Heart right ventricle (tissue), 16 donors: ENCODE measurements at places on chromosomes 16 and 17. TPM values are rescaled to one million over a fixed set of nuclear protein-coding genes. Genes with fewer than 3 reads are reported as not detected.
A peak's percentile ranks its signal among the peaks of the same experiment; 100 is the strongest.

- DNase-seq, result no peak
Observed at GRCh38 chr17:71180801-71181385, 939.9 kb upstream of the SOX9 start.

GRCh38 chr17:58207451-58207850 is 11.6 kb downstream of the MKS1 start:
- DNase-seq, result no peak

NPIPA5 gene
- 11.6 TPM for total RNA-seq

DNA sequence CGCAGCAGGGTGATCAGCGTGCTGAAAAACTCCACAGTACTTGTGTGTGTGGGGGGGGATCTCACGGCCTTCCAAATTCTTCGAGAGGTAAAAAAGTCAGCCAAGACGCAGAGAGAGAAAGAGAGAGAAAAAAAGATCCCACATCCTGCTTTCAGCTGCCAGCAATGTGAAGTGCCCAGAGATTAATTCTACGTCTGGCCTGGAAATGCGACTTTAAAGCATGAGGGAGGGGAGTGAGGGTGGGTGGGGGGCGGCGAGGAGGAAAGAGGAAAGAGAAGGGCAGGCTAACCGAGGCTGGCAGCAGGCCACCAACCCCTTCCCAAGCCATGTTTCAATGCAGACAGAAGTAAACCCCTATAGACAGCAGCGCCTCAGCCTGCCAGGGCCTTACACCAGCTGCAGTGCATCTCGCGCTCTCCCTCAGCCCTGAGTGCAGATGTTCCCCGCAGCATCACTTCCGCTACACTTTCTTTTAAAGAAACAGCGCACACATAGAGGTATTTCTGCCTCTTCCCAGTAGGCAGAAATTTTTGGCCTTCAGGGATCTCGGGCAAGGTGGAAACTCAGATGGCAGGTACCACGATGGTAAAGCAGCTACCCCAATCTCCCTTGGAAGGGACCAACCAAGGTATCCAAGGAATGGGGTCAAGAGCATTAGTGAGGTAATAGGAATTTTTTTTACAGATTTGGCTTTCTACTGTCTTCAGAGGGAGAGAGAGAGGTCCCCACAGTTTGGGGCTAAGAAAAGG is 87.8 kb downstream of the SMG6 start:
- DNase-seq, result peak; percentile 72

GRCh38 chr17:82309656-82310570 is 7.5 kb downstream of the CD7 start:
- no peak for DNase-seq

GRCh38 chr16:67291461-67291860 is 12.1 kb downstream of the PLEKHG4 start:
- no peak for DNase-seq

- no peak for DNase-seq
Observed at GRCh38 chr17:43444223-43445008, 39.4 kb upstream of the DHX8 start.

SRCIN1 gene
- total RNA-seq, result 3.2 TPM

DNA sequence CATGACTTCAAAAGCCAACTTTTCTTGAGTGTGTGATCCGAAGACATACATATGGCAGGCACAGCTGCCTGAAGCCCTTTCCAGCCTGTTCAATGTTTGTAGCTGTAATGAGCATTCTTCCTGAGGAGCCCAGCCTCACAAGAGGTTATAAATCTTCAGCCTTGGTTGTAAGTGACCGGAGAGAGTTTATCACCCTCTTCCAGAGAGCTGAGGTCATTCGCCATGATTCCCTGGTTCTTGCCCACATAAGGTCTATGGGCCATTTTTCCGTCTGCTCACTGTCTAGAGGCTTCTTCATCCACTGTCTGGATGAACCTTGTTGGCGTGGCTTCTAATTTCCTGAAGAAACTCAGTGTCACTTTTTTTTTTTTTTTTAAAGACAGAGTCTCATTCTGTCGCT is 9.7 kb upstream of the CSF3 start:
- DNase-seq, result no peak

- DNase-seq, result no peak
Observed at GRCh38 chr17:82859431-82860403, 19.9 kb upstream of the ZNF750 start.

GRCh38 chr17:67119102-67119501 is 74.7 kb downstream of the CACNG1 start:
- DNase-seq, result no peak

MLLT6 gene
- total RNA-seq, result 69.3 TPM

GRCh38 chr17:55584055-55584685 is 72.9 kb upstream of the SMIM36 start:
- DNase-seq, result no peak

- DNase-seq, result no peak
Observed at GRCh38 chr16:2022723-2023091, 3.1 kb downstream of the NPW start.

SEC14L5 gene
- 28.4 TPM for total RNA-seq

DNA sequence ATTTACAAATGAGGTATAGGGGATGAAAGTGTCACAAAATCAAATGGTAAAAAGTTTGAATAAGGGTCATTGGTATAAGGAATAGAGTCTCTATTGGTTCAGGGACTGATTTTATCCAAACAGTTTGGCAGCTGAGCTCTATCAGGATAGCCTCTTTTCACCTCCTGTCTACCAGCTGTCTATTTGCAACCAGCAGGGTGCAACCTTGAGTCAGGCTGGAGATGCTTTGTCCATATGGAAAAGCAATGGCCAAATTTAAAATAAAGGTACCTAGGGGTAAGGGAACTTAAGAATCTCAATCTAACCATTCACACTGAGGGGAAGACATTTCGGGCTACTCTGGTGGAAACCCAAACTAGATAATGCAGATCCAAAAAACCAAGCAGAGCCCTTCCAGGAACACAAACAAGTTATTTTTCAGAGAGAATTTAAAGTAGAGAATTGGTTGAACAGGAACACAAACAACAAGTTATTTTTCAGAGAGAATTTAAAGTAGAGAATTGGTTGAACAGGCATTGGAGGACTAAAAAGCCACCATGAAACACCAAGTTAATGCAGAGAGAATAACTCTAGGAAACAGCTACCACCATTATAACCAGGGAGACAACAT is 12.6 kb upstream of the CA10 start:
- no peak for DNase-seq

DNA sequence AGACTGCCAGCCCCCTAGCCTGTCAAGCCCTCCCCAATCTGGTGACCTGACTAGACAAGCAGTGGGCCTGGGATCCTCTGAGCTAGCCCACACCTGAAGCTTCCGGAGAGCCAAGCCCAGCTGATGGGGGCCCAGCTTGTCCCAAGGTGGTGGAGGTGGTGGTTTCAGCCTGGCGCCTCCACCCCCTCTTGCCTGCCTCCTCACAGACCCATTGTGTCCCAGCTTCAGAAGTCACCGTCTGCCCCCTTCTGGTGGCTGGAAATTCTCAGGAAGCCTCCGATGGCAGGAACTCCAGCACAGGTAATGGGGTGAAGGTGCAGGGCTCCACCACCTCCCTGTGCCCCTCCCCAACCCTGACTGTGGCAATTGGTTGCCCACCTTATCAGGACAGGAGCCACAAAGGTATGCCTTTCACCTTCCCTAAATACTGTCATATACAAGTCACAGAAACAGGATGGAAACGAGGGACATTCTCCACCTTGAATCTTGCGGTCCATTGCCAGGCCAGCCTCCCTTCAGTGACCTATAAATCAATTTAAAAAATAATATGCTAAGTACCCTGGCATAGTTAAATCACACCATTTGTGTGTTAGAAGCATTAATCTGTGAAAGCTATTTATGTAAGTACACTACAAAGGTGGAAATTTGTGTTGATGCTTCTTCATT is 66.0 kb upstream of the ZNF423 start:
- peak; percentile 65 for DNase-seq

DHRS7C gene
- total RNA-seq, result 17.6 TPM

GRCh38 chr17:81229666-81229920 is 6.8 kb upstream of the CEP131 start:
- no peak for DNase-seq

DNA sequence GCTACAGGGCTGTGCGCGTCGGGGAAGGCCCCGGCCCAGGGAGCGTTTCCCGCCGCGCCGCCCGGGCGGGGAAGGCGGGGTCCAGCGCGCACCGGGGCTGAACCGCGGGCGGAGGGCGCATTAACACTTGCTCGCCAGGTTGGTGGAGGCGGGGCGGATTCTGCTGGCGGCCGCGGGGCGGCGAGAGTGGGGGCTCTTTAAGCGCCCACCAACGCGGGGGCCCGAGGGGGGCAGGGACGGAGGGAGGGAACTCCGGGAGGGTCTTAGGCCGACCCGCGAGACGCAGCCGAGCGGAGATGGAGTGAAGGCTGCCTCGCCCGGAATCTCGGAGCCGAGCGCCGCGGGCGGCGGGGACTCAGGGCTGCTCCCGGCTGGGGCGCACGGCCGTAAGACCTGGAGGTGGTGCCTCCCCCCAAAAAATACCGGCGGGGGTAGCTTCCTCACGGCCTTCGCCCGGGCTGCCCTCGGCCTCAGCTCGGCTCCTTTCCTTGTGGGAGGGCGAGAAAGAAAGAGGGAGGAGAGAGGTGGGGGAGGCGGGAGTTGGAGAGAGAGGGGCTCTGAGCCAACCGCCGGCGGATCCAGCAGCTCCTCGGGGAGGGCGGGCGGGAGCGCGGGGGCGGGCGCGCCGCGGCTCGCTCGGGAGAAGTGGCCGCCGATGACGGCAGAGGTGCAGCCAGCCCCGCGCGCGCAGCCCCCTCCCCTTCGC is 415 bp upstream of the FOXF1 start:
- DNase-seq, result peak; percentile 54

GRCh38 chr17:72560303-72561247 is 439.8 kb downstream of the SOX9 start:
- DNase-seq, result no peak

PLD6 gene
- total RNA-seq, result 9.7 TPM

DNA sequence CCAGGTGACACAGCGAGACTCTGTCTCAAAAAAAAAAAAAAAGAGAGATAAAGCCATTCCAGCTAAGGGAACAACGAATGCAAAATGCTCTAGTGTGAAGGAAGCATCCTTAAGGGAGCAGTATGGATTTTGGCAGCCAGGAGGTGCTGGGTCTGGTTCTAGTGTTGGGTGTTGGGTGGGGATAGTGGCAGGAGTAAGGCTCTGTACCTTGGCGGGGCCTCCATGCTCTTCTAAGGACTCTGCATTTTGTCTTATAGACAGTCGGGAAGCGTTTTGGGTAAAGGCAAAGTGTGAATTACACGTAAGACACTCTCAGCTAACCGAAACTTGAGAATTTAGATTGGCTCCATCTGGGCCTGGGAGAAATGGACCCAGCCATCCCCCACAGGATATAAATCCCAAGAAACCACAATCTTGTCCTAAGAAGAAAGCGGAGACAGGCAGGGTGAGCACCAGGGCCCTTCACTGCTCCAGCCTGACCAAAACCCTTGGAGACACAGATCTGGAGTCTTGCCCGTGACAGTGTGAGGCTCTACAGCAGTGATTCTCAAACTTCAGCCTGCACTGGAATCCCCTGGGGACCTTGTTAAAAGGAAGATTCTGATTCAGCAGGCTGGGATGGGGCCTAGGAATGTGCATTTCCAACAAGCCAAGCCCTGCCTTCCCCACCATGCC is 33.1 kb upstream of the PHB1 start:
- DNase-seq, result peak; percentile 58

GRCh38 chr16:23353440-23353839 is 51.3 kb downstream of the SCNN1B start:
- no peak for DNase-seq

DNA sequence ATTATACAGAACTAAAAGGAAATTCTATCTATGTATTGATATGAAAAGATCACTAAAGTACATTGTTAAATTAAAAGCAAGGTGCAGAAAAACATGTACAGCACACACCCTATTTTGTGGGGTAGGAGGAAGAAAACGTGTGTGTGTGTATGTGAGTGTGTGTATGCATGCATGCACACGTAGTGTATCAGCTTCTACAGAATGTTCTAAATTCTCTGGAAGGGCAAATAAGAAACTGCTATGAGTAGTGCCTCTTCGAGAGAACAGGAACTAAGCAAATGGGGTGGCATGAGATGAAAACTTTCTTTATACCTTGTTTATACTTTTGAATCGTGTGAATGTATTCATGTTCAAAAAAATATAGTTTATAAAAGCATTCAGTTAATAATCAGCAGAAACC is 58.9 kb downstream of the TMC6 start:
- no peak for DNase-seq

DNA sequence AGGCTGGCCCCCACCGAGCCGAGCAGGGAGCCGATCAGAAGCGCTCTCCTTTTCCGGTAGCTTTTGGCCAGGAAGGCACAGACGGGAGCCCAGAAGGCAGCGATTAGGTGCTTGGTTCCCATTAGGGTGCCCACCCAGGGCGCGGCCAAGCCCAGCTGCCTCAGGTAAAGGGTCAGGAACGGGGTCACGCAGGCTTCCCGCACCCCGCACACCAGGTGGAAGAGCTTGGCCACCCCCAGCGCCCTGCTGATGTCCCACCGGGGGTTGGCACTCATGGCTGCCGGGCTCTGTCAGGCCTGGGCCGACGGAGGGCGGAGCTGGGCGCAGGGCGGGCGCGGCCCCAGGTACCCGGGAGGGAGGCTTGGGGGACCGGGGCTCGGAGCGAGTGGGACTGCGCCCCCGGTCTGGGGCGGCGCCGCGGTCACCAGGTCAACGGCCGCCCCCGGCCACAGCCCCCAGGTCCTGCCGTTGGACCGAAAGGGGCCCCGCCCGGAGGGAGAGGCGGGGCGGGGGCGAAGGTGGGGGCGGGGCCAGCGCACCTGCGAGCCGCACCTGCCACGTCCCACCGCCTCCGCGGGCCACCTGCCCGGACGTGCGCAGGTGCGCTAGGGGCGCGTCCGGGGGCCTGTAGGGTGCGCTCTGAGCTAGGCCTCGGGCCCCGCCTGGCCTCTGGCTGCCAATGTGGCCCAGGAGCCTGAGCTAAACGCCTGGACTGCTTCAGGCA is at the start of gene MFSD6L:
Gene MFSD6L (minus strand): TSS at position 520 of the 724 bp plus-strand sequence. CDS start 245 bp downstream, at position 275.
- DNase-seq, result no peak

GRCh38 chr17:66488864-66489263 is 186.5 kb downstream of the PRKCA start:
- DNase-seq, result no peak
